Lower leg skin (tissue), 4 donors: ENCODE measurements at places on chromosomes 12 and 14. TPM values are rescaled to one million over a fixed set of nuclear protein-coding genes. Genes with fewer than 3 reads are reported as not detected.
A peak's percentile ranks its signal among the peaks of the same experiment; 100 is the strongest.

DNA sequence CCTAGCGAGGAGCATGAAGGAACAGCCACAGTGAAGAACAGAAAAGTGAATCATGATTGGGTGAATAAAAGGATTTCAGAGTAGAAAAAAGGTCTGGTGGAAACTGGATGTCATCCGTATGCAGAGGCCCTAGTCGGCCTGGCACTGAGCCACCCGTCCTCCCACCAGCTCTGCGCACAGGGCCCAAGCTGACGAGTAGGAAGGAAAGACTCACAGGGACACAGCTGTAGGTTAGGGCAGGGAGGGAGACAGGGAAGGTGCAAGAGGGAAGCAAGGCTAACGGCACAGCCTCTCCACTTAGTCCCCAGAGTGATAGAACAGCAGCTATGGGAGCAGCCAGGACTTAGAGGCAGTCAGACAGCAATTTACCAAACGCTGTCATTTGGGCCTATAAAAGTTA is 112.6 kb downstream of the KCNK10 start:
- no peak for DNase-seq

- DNase-seq, result no peak
Observed at GRCh38 chr14:46322076-46322475, 329.5 kb downstream of the RPL10L start.

GRCh38 chr12:123533672-123534643 is at the start of gene RILPL1:
TSS of gene RILPL1 (minus strand) at chr12:123533719. CDS start at chr12:123533482, 237 bp downstream.
- peak; percentile 89 for DNase-seq

DNA sequence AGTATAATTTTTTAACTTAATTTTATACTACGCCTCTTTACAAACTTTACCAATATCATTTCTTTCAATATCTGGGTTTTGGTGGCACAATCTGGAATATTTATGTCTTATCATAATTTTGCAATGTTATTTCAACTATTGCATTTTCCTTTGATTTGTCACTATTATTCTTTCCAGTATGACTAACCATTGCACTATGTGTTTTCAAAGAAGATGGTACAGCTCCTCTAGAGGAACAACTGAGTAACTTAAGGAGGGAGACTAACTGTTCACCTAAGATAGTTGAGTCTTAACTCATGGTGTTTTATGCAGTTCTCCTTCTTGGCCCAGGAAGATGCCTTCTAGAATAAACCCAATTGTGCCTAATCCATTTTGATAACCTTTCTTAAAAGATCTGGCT is 60.5 kb upstream of the KIF21A start:
- no peak for DNase-seq

DNA sequence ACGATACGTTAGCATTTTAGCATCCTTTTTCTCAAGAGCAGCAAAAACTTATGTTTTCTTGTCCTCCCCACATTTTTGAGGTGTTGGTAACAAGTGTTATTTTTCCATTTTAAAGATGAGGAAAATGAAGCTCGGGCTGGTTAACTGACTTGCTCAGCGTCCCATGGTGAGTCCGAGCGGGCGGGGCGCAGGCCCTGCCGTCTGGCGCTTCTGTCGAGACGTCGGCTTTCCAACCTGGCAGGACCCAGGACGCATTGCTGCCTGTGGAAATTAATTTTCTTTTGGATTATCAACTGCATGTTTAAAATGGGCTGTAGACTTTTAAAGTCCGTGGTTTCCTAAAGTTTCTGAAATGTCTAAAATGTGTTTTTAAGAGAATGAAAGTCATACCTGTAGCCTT is 30.4 kb downstream of the XRCC3 start:
- no peak for DNase-seq

GRCh38 chr14:52998376-52999015 is 47.6 kb upstream of the FERMT2 start:
- no peak for DNase-seq

GRCh38 chr14:53354336-53354735 is 201.2 kb upstream of the DDHD1 start:
- DNase-seq, result no peak

Gene AQP6
- total RNA-seq, result not detected

Gene NANOG
- not detected for total RNA-seq

Gene CCDC184
- 0.22 TPM for total RNA-seq

Gene SPX
- total RNA-seq, result not detected

Gene PIWIL1
- total RNA-seq, result not detected

Gene KLHL33
- total RNA-seq, result 0.12 TPM
